ENCODE measurements at places on chromosomes 4 and X.

GRCh38 chr4:76697129-76697803 lies 200.7 kb downstream of the SOWAHB start:
- no peaks in the 10 kb centered on the region for H3K36me3 ChIP-seq
- DNase-seq = no peak
- H3K27ac ChIP-seq = no peak overlapping the region
- peaks cover 24% of the 10 kb centered on the region for H3K27me3 ChIP-seq
- peaks cover 10% of the 10 kb centered on the region for H3K4me1 ChIP-seq

DNA sequence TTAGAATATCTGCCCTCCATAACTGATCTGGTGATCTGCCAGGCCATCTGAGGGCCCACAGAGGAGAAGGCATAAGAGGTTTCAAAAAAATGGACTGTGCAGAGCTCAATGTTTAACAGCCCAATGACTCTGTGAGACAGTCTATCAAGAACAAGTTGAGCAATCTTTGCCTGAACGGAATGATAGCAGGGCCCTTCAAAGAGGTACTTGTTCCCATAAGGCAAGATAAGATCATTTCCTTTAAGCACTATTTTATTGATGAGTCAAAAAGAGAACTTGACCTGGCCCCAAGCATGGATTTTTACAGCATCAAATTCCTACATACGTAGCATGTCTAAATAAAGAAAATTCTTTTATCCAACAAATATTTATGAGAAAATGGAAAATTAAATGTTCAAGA lies 182.8 kb downstream of the IDS start:
- no peak overlapping the region for H3K4me3 ChIP-seq
- no peaks in the 10 kb centered on the region for H3K4me1 ChIP-seq
- no peak for DNase-seq
- H3K27me3 ChIP-seq = peaks cover 3% of the 10 kb centered on the region

DNA sequence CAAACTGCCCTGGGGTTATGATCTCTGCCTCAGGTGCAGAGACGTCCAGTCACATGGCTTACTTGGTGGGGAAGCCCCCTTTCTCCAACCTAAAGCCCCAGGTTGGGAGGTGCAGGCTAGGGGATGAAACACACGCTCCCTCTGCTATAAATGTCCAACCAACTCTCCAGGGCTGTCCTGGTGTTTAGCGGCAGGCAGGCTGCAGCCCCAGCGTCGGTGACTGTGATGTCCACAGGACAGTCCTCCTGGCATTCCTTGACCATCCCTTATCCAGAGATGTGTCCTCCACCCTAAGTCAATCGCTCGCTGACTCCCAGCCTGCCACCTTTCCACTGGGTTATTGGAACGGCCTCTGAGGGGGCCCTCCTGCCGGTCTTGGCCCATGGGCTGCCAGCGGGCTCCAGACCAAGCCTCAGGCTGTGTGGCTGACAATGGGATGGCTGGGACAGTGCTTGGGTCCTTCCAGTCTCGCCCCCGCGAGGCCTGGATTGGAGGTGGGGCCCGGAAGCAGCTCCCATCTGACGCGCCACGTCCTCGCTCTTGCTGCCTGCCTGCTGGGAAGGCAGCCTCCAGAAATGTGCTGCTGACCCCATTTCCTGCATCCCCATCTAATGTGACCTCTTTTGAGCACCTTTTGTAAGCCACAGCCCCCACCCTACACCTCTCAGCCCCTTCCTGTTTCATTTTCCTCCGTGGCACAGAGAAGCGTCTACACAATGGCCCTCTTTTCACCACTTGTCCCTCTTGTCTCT lies 60.8 kb upstream of the ADRA2C start:
- H3K4me1 ChIP-seq = no peaks in the 10 kb centered on the region
- no peak overlapping the region for H3K4me3 ChIP-seq
- H3K36me3 ChIP-seq = no peaks in the 10 kb centered on the region
- peaks cover 8% of the 10 kb centered on the region for H3K27me3 ChIP-seq
- H3K27ac ChIP-seq = no peak overlapping the region

DNA sequence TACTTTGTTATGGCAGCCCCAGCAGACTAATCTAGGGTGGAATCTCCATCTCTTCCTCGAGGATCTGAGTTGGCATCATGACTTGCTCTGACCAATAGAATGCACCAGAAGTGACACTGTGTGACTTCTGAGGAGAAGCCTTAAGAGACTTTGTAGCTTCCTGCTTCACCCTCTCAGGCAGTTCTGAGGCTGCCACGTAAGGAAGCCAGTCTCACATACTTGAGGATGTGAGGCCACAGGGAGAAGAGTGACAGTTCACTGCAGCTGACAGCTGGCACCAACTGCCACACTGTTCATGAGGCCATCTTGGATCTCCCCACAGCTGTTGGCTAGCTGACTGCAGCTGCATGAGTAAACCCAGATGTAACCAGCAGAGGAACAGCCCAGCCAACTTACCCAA lies 29.3 kb upstream of the BCOR start:
- no peak overlapping the region for H3K27ac ChIP-seq
- H3K36me3 ChIP-seq = no peaks in the 10 kb centered on the region
- H3K27me3 ChIP-seq = no peaks in the 10 kb centered on the region
- H3K4me3 ChIP-seq = no peak overlapping the region

- no peak for DNase-seq
- H3K4me3 ChIP-seq = no peak overlapping the region
- H3K36me3 ChIP-seq = no peaks in the 10 kb centered on the region
- no peak overlapping the region for H3K27ac ChIP-seq
- no peaks in the 10 kb centered on the region for H3K4me1 ChIP-seq
Measured at GRCh38 chr4:53614591-53614990, 23.3 kb upstream of the LNX1 start.

DNA sequence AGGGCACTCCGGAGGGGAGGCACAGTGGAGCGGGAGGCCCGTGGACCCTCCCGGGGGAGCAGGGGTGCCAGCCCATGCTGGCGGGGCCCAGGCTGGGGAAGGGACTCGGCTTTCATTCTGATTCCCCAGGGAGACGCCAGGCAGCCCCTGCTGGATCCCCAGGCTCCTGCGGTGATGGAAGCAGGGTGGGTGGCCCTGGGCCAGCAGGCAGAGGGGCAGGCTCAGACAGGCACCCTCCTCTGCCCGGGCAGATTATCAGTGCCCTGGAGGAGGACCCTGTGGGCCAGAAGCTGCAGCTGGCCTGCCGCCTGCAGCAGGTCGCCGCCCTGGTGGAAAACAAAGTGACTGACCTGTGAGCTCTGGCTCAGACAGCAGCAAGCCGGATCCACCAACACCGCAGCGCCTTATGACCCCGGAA lies 2.1 kb upstream of the SRPK3 start:
- peaks cover 2% of the 10 kb centered on the region for H3K36me3 ChIP-seq
- no peaks in the 10 kb centered on the region for H3K4me1 ChIP-seq
- peaks cover 2% of the 10 kb centered on the region for H3K27me3 ChIP-seq
- no peak overlapping the region for H3K27ac ChIP-seq
- no peak for DNase-seq

GRCh38 chr4:43066415-43066814 lies 173.9 kb downstream of the GRXCR1 start:
- DNase-seq = no peak
- H3K36me3 ChIP-seq = no peaks in the 10 kb centered on the region
- no peaks in the 10 kb centered on the region for H3K27me3 ChIP-seq
- no peaks in the 10 kb centered on the region for H3K4me1 ChIP-seq
- no peak overlapping the region for H3K4me3 ChIP-seq

GRCh38 chr4:17740702-17741101 lies 40.7 kb downstream of the FAM184B start:
- peaks cover 2% of the 10 kb centered on the region for H3K27me3 ChIP-seq
- no peak overlapping the region for H3K4me3 ChIP-seq
- no peak for DNase-seq
- H3K4me1 ChIP-seq = no peaks in the 10 kb centered on the region

- H3K27ac ChIP-seq = no peak overlapping the region
- peaks cover 3% of the 10 kb centered on the region for H3K27me3 ChIP-seq
- H3K4me3 ChIP-seq = no peak overlapping the region
- no peaks in the 10 kb centered on the region for H3K4me1 ChIP-seq
- DNase-seq = no peak
Measured at GRCh38 chr4:83858131-83858530, 322.2 kb downstream of the GPAT3 start.

GRCh38 chrX:139882299-139882698 lies 50.6 kb downstream of the ATP11C start:
- H3K4me3 ChIP-seq = no peak overlapping the region
- no peaks in the 10 kb centered on the region for H3K27me3 ChIP-seq
- no peaks in the 10 kb centered on the region for H3K4me1 ChIP-seq
- DNase-seq = no peak
- no peak overlapping the region for H3K27ac ChIP-seq
- peaks cover 7% of the 10 kb centered on the region for H3K36me3 ChIP-seq

DNA sequence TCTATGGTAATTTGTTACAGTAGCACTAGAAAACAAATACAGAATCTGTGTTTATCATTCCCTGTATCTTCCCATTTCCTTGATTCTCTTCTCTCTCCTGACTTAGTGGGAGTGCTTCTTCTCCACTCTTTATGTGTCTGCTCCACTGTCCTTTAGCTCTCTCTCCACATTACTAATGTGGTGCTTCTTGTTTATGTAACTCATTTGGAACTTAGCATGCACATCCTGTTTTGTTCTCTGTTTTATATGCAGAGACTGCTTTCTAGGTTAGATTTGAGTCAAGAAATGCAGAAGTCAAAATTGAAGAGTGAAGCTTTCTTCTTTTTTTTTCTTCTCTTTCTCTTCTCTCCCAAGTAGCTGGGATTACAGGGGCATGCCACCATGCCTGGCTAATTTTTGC lies 25.9 kb downstream of the ADH1A start:
- H3K4me1 ChIP-seq = no peaks in the 10 kb centered on the region
- no peak overlapping the region for H3K27ac ChIP-seq

DNA sequence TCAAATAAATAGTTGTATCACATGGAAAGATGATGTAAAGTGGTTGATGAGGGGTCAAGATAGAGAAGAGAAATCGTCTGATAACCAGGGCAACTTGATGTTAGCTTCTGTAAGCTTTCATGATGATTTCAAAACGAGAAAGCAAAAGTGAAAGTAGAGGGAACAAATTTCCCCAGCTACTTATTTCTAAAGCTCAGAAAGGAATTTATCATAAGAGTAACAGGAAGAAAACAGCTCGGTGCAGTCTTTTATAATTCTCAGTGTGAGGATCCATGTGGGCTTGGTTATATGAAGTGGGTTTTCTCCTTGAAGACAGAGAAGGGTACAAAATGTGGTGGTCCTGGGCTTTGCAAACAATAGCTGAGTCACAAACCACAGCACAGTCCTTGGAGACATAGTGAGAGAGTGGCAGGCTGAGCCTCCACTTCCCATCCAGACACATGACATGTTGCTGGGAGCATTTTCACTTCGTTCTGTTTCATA lies 32.1 kb upstream of the GLRA2 start:
- peak overlapping the region; percentile 75 for H3K4me3 ChIP-seq
- H3K27ac ChIP-seq = peak overlapping the region; percentile 80
- H3K27me3 ChIP-seq = no peaks in the 10 kb centered on the region
- H3K36me3 ChIP-seq = no peaks in the 10 kb centered on the region
- H3K4me1 ChIP-seq = peaks cover 13% of the 10 kb centered on the region
- DNase-seq = no peak

DNA sequence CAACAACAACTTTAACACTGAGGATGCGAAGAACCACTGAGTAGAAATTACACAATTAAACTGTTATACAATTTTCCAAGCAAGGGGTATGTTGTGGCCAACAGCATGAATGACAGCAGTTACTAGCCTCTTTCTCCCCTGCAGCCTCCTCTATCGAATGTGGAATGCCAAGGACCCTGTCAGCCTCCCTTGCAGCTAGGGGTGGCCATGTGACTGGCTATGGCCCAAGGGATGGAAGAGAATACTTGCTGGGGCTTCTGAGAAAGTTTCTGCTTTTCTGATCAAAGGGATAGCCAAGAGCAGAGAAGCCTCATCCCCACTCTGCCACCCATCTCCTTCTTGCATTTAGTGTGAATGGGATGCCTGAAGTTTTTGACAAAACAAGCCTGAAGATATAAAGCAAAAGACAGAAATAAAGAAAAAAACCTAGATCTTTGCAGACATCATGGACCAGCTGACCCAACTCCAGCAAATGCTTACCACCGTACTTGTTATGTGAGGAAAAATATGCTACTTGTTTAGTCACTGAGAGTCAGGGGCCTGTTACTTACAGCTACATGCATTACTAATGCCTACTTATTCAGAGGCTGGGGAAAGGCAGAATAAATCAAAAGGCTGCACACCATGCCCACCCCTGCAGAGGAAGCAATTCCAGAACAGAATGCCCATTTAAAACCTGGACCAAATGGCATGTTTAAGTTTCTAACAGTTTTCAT lies 32.0 kb downstream of the DCTD start:
- H3K27me3 ChIP-seq = no peaks in the 10 kb centered on the region
- peaks cover 56% of the 10 kb centered on the region for H3K36me3 ChIP-seq
- H3K4me3 ChIP-seq = no peak overlapping the region

GRCh38 chrX:154650221-154650510 lies 3.2 kb downstream of the CTAG2 start:
- no peaks in the 10 kb centered on the region for H3K27me3 ChIP-seq
- H3K36me3 ChIP-seq = no peaks in the 10 kb centered on the region
- DNase-seq = no peak
- H3K4me3 ChIP-seq = no peak overlapping the region
- no peaks in the 10 kb centered on the region for H3K4me1 ChIP-seq

GRCh38 chrX:74117962-74118902 lies 185.7 kb upstream of the ZCCHC13 start:
- no peaks in the 10 kb centered on the region for H3K4me1 ChIP-seq
- H3K4me3 ChIP-seq = no peak overlapping the region
- H3K27me3 ChIP-seq = no peaks in the 10 kb centered on the region
- no peak overlapping the region for H3K27ac ChIP-seq

- H3K27ac ChIP-seq = no peak overlapping the region
- no peak overlapping the region for H3K4me3 ChIP-seq
- DNase-seq = no peak
- H3K27me3 ChIP-seq = no peaks in the 10 kb centered on the region
- H3K36me3 ChIP-seq = no peaks in the 10 kb centered on the region
- H3K4me1 ChIP-seq = no peaks in the 10 kb centered on the region
Measured at GRCh38 chr4:31021008-31021407, 300.8 kb downstream of the PCDH7 start.

DNA sequence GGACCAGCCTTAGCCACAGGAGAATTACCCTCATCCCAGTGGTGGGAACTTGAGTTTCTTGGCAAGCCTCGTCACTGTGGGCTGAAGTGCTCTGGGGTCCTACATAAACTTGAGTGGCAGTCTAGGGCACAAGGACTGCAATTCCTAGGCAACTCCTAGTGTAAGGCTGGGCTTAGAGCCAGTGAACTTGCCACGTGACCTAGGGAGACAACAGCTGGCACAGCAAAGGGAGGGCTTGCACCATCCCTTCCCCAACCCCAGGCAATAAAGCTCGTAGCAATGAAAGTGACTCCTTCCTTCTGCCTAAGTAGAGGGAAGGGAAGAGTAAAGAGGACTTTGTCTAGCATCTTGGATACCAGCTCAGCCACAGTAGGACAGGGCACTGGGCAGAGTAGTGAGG lies 81.8 kb downstream of the TEX11 start:
- H3K4me3 ChIP-seq = no peak overlapping the region
- H3K27ac ChIP-seq = no peak overlapping the region
- H3K36me3 ChIP-seq = no peaks in the 10 kb centered on the region
- no peaks in the 10 kb centered on the region for H3K4me1 ChIP-seq
- H3K27me3 ChIP-seq = peaks cover 8% of the 10 kb centered on the region
- DNase-seq = no peak

GRCh38 chr4:178415925-178416324 lies 973.7 kb upstream of the AGA start:
- H3K27me3 ChIP-seq = no peaks in the 10 kb centered on the region
- no peak for DNase-seq
- H3K36me3 ChIP-seq = no peaks in the 10 kb centered on the region

All from activated T-helper 1 cell treated with anti-CD3 and anti-CD28 coated beads, Interleukin-12 subunit alpha, Interleukin-12 subunit beta, Interleukin-2, Interleukin-4 antibody, amounts not matched to agents 30 ng/mL and 10 ng/mL and 1 ng/mL, durations not matched to agents 14 hours and 24 hours and 36 hours (primary cell).